ENCODE measurements at places on chromosomes 12 and 14.

DNA sequence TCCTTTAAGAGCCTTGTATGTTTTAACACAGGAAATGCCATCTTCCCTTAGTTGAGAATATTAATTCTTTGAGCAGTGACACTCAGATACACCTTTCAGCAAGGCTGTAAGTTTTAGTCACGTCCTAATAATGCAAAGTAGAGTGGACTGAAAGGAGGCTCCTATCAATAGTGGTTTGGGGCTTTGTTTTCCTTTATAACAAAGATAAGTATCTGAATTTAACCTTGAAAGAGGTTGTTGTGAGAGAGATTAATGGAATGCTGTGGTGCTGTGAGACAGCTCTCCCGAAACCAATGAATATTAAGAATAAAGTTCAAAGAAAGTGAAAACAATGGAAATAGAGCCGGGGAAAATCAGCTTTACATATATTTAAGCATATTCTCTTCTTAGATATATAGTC is 259.6 kb downstream of the ERC1 start:
- DNase-seq: no peak

DNA sequence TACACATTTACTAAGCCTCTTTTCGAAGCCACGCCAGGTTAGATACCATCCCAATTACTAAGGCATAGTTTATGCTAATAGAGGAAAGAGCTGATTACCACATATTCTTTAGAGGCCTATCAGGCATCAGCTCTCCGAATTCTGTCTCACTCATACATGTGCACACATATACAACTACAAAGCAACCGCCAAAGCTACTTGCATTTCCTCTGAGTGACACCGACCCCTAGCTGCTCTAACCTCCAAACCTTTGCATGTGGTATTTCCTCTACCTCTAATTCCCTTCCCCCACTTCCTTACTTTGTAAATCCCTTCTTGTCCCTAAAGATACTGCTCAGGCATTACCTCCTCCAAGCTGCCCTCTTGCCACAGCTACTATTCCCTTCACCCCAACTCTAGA is 107.2 kb downstream of the DUSP6 start:
- no peak for DNase-seq

DNA sequence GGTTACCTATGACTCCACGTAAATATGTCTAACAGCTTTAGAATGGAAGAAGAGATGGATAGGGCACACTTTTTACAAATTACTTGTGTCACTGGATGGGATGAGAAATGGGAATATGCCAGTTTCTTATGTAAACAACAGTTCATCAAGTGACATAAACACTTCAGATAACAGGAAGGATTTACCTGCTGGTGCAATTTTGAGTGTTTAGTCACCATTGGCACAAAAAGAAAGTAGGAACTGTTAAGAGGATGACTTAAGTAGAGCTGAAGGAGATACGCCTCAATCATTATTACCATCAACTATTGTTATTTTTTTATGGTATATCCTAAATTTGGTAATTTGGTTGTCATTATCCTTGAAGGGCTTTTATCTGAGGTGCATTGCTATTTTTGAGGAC is 83.2 kb downstream of the RMST start:
- no peak for DNase-seq

DNA sequence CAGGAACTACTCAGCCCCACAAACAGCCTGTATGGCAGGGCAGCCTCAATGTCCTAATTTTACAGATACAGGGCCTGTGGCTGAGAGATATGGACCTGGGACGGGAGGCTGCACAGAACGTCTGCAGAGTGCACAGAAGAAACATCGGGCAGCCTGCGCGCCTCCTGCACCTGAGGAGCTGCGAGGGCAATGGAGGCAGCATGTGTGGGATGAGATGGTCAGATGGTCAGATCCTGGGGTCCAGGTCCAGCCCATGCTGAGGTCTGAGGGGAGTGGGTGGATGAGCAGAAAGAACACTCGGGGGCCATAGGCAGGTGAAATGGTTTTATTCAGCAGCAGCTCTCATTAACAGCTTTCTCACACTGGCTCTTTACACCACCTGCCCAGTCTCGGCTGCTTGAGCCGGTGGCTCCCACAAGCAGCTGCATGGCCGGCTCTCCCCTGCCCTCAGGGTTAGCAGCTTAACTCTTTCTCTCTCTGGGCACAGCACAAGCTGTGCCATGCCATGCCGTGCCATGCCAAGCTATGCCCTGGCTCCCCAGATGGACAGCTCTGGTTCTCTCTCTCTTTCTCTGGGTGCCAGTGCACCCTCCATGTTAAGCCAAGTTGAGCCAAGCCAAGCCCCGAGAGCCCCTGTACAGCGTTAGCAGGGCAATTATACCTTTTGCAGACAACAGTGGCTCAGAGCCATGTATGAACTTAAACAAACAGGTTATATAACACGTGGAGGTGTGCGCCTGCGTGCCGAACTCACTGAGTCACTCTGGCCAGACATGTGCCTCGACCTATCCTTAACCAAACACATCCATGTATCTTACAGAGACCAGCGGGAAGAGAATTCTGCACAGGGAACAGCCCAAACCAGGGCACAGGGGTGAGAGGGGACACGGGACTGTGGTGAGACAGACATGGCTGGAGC is 47.6 kb downstream of the RIMBP2 start:
- DNase-seq: no peak

GRCh38 chr14:52996493-52996892 is 45.6 kb upstream of the FERMT2 start:
- DNase-seq: no peak

DNA sequence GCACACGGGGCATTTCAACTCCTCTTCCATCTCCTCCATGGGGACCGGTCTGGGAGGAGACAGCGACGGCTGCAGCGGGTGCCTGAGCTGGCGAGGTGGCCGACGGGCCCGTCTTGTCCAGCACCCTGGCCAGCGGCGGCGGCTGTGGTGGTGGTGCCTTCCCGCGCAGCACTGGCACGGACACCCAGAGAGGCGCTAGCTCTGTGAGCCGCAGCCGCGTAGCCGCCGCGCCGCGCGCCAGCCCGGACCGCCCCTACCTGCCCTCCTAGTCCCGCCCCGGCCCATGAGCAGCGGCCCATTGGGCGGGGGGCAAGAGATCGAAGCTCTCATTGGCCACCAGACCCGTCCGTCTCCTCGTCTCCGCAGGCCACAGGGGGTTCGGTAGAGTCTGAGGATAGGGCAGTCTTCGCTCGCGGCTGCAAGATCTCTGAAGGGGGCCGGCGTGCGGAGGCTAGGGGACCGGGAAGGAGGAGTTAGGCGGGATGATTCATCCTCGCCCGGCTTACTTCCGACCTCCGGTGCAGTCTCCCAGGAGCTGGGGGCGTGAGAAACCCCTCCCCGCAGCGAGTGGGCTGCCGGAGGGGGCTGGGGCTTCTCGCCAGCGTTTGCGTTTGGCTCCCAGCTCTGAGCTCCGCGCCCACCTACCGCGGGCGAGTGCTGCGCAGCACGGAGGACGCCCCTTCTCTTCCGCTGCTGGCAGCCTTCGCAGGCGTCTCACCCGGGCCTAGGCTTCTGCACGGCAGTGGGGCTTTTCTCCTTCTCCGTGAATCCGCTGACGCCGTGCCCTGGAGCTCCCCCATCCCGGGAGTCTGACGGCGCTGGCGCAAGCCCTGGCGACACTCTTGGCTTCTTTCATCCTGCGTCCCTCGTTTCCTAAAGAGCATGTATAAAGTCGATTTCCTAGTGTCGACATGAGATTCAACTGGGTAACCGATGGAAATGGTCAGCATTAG is at the start of gene TRIM9:
Gene TRIM9 (minus strand): TSS at position 205 of the 953 bp plus-strand sequence. CDS start 166 bp downstream, at position 39.
- DNase-seq: peak; percentile 83

Measured in stimulated activated CD4-positive, alpha-beta T cell treated with anti-CD3 and anti-CD28 coated beads, Interleukin-2, amount 100 ng/mL, for 4 hours (primary cell).